Nephron progenitor cell (in vitro differentiated cells): ENCODE measurements at places on chromosomes 7 and 10.

- no peak for DNase-seq
Observed at GRCh38 chr7:24797270-24797669, 40.0 kb upstream of the GSDME start.

- no peak for DNase-seq
Observed at GRCh38 chr10:70588255-70588654, 14.3 kb downstream of the PRF1 start.

DNA sequence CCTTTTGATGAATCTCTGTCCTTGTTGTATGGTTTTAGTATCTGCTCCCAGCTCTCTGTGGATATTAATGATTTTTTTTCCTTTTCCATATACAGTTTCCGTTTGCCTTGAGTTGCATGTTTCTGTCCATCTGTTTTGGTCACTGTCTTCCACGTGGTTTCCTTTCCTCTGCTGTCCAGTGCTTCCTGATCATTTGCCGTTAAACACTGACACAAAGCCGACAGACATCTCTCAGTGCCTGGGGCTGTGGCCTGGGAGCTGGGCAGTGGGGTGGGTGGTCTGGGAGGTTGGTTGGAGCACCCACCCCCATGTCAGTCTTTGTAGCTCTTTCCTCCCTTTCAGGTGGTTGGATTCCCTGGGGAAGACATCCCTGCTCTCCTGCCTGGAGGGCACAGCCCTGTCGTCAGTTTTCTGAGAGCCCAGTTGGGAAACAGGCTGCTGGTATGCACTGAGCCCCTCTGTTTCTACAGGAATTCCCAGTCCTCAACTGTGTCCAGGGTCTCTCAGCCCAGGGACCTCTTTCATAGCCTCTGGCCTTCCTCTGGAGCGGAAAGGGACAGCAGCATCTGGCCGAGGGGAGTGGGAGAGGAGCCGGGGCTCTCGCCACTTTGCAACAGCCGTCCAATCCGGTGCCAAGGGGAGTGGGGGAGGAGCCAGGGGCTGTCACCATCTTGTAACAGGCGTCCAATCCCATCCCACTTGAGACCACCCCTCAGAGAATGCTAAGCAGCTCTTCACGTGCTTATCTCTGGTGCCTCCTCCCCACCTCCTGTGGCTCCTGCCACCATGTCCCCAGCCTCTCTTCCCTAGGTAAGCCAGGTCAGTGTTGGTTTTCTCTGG is 26.7 kb upstream of the MKI67 start:
- DNase-seq = peak; percentile 30

DNA sequence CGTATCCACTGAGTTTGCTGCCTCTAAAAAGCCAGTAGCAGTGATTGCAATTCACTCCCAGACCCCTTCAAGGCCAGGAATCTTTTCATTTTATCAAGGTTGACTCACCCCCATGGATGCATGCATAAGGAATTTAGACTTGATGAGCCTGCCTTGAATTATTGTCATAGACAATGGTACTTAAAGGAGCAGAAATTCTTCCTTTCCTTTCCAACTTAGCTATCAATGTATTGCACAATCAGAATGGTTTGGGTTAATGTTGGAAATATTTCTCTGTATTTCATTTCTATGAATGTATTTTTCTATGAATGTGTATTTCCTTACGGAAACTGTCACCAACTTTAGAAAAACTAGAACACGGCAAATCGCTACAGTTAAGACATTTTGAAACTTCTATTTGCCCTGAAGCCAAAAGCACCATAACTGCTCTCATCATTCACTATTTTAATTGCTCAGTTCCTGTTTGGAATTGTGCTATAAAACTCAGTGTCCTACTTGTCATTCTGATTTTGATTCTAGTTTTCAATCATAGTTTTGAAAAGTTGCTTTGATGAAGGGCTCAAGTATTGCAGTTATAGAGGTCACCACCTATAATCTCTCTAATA is 355.7 kb upstream of the AKR1E2 start:
- no peak for DNase-seq

DNA sequence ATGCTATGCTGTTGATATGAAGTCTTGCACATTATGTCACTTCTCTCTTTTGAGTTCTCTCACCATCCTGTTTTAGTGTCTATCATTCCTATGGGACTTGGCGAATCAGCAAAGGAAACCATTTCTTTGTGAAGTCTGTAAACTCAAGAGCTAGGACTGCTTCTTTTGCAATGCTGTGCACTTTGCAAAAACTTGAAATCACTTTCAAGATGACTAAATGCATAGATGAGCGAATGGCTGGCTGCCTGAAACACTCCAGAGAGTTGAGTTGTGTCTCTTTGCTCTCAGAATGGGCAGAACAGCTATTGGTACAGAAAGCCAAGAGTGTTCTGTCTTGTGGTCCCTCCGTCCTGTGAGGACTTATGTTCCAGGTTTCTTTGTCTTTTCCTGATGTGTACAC is 18.3 kb upstream of the ELMO1 start:
- DNase-seq = no peak

DNA sequence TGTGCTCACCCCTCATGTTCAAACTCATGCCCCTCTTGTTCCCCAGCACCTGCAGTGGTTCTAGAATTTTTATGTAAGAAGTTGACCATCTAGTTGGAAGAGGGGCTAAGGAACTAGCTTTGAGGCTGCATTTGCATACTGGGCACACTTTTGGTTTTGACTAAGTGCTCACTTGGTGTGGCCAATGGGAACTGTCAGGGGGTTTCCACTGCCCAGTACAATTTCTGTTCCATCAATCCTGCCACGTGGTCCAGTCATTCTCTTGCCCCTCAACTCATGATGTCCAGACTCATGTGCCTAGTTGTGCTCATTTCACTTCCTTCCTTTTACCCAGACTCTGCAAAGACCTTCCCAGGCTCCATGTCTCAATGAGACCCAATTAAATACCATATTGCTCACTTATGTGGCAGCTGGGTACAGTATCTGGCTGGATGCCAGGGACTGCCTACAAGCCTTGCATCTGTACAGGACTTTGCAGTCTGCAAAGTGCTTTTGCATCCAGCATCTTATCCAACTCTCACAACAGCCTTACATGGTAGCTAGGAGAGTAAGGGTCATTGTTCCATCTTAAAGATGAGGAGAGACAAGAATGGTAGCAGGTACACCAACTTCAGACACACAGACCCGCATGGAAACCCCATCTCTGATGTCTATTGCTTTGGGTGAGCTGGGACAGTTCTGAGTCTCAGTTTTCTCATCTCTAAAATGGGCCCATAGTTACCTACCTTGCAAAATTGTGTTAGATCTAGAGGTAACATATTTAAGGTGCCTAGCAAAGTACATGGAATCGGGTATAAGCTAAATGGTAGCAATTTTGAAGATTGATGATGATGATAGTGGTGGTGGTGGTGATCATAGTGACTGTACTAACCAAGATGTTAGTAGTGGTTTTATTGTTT is 30.1 kb upstream of the KCNMA1 start:
- no peak for DNase-seq

GRCh38 chr10:99845837-99846382 is 63.5 kb downstream of the ABCC2 start:
- DNase-seq = peak; percentile 69

GRCh38 chr7:1579481-1580421 is 9.9 kb upstream of the PSMG3 start:
- peak; percentile 87 for DNase-seq

DNA sequence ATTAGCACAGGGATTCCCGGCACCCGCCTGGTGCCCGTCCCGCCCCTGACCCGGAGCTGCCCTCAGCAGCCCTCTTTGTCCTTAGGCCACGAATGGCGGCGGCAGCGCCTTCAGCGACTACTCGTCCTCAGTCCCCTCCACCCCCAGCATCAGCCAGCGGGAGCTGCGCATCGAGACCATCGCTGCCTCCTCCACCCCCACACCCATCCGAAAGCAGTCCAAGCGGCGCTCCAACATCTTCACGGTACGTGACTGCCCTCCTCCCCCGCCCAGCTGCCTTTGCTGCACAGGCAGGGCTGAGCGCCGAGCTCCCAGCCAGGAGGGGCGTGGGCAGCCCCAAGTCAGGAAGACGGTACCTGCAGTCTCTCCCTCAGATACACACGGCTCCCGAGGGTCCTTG is 33.6 kb downstream of the AGAP3 start:
- no peak for DNase-seq

DNA sequence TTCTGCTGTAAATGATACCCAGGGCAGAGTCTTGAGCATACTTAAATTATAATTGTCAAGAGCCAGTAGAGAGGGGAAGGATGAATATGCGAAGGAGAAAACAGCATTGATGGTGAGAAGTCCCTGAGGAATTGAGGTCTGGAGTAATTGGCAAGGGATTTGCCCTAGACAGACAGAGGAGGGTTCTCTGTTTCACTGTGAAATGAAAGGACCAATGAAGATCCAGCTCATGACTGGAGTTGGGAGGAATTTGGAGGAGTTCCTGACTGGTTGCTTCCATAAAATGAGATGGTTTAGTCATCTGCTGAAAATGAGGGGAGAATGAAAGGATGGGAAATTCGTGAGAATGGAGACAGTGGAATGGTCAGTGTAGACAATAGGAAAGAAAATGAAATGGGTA is 6.8 kb downstream of the PRPF18 start:
- no peak for DNase-seq
